ENCODE measurements at places on chromosomes 5 and 9.

DNA sequence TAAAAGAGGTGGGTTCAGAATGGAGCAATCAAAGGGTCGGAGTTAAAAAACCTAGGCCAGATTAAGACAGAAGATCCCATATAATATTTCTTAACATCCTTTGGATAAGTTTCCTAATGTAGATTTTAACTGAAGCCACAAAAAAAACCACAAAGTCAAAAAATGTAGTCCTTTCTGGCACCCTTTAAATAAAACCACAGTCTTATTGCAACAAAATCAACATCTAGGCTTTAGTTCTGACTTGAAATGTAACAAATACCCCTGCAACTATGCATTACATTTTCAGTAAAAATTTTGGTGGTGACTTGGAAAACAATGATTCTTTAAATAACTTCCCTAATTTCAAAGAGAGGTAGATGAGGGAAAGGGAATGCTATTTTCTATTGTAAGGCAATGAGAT, 109.2 kb downstream of the PSAT1 start:
- no peaks in the 10 kb centered on the region for H3K27me3 ChIP-seq
- DNase-seq: peak; percentile 16
- peak overlapping the region; percentile 4 for H3K4me3 ChIP-seq
- 0 out of 2 replicates have a peak overlapping the region, but pooled peaks have one; percentile 3 for H3K27ac ChIP-seq
- H3K36me3 ChIP-seq: no peaks in the 10 kb centered on the region

DNA sequence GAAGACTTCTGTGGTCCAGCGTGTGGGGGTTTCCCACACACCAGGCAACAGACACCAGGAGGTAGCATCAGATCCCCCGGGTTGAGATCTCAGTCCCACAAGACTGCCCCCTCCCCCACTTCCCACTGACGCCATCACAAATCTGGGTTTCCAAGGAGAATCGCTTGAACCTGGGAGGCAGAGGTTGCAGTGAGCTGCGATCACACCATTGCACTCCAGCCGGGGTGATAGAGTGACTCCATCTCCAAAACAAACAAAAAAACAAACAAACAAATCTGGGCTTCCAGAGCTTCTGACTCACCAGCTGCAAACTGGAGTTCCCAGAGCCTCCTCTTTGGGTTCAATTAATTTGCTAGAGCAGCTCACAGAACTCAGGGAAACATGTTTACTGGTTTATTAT, 4.7 kb upstream of the GBGT1 start:
- H3K27me3 ChIP-seq: peaks cover 1% of the 10 kb centered on the region
- DNase-seq: no peak
- no peak overlapping the region for H3K27ac ChIP-seq
- H3K4me3 ChIP-seq: no peak overlapping the region

- H3K36me3 ChIP-seq: peaks cover 10% of the 10 kb centered on the region
- H3K4me3 ChIP-seq: no peak overlapping the region
- peaks cover 3% of the 10 kb centered on the region for H3K4me1 ChIP-seq
- H3K27ac ChIP-seq: no peak overlapping the region
Measured at GRCh38 chr5:57069115-57069835, 104.6 kb upstream of the GPBP1 start.

- no peak overlapping the region for H3K27ac ChIP-seq
- no peaks in the 10 kb centered on the region for H3K36me3 ChIP-seq
- H3K4me1 ChIP-seq: no peaks in the 10 kb centered on the region
- H3K4me3 ChIP-seq: peak overlapping the region; percentile 50
- no peaks in the 10 kb centered on the region for H3K27me3 ChIP-seq
Measured at GRCh38 chr5:179166886-179167841, 107.0 kb downstream of the ZNF354C start.

DNA sequence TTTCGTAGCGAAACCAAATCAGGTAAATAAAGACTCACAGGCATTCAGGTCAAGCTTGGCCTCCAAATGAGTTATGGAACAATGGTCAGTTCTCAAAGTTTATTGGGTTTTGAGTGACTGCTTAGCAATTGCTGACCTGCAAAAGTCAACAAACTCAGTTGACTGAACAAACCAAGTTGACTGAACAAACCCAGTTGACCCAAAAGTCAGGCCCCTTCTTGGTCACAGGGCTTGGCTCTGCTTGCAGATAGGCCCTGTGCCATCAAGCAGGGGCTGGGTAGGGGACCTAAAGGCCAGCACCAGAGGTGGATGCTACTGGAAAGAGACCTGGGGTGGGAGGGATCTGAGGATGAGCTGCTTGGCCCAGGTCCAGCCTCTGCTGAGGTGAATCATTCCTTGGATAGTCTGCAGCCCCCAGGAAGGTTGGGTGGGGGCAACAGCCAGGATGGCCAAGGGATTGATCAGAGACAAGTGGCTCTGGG, 64.6 kb downstream of the GADD45G start:
- H3K4me1 ChIP-seq: no peaks in the 10 kb centered on the region
- H3K27me3 ChIP-seq: no peaks in the 10 kb centered on the region
- no peaks in the 10 kb centered on the region for H3K36me3 ChIP-seq
- no peak for DNase-seq
- H3K27ac ChIP-seq: no peak overlapping the region

- H3K4me1 ChIP-seq: peaks cover 13% of the 10 kb centered on the region
- no peak for DNase-seq
- no peaks in the 10 kb centered on the region for H3K36me3 ChIP-seq
- no peak overlapping the region for H3K4me3 ChIP-seq
- no peaks in the 10 kb centered on the region for H3K27me3 ChIP-seq
Measured at GRCh38 chr9:110951805-110952539, 86.3 kb downstream of the LPAR1 start.

GRCh38 chr5:96476654-96477053, 43.6 kb upstream of the PCSK1 start:
- DNase-seq: no peak
- no peak overlapping the region for H3K27ac ChIP-seq
- no peaks in the 10 kb centered on the region for H3K36me3 ChIP-seq
- H3K4me1 ChIP-seq: peaks cover 5% of the 10 kb centered on the region
- H3K27me3 ChIP-seq: no peaks in the 10 kb centered on the region

DNA sequence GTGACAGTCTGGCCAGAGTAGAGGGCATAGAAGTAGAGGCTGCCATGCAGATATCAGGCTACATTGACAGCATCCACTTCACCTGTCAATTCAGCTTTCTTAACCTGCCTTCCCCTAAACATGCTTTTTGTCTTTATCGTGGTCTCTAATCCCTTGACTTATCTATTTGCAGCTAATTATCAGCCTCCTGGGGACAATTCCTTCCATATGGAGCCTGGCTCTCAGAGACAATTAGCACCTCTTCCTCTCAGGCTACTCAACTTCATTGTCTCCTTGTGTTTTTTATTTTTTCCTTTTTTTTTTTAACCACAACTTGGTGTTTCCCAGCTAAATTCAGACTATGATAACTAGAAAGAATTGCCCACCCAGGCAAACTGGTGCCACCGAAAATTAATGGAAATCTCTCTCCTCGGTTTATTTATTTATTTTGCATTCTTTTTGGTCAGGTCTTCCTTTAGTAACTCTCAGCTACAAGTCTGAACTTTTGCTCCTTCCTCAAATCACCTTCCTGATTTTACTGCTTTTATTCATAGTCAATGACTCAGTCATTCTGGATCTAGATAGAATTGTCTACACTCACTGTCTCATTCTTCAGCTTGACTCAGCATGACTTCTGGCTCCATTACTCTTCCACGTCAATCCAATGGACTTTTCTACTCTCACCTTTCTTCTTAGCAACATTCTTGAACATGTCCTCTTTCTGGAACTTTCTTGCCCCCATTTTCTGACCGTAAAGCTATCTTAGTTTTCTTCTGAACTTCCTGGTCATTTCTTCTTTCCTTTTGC, 63.0 kb upstream of the BASP1 start:
- no peak for DNase-seq
- no peaks in the 10 kb centered on the region for H3K27me3 ChIP-seq
- no peak overlapping the region for H3K4me3 ChIP-seq
- peaks cover 12% of the 10 kb centered on the region for H3K4me1 ChIP-seq
- H3K27ac ChIP-seq: no peak overlapping the region

GRCh38 chr9:111298731-111299598, 31.1 kb downstream of the OR2K2 start:
- no peaks in the 10 kb centered on the region for H3K4me1 ChIP-seq
- no peaks in the 10 kb centered on the region for H3K27me3 ChIP-seq
- H3K36me3 ChIP-seq: no peaks in the 10 kb centered on the region

- no peaks in the 10 kb centered on the region for H3K36me3 ChIP-seq
- H3K27ac ChIP-seq: no peak overlapping the region
- no peak overlapping the region for H3K4me3 ChIP-seq
- no peaks in the 10 kb centered on the region for H3K4me1 ChIP-seq
- DNase-seq: no peak
Measured at GRCh38 chr5:17058438-17058837, 122.3 kb upstream of the MYO10 start.

DNA sequence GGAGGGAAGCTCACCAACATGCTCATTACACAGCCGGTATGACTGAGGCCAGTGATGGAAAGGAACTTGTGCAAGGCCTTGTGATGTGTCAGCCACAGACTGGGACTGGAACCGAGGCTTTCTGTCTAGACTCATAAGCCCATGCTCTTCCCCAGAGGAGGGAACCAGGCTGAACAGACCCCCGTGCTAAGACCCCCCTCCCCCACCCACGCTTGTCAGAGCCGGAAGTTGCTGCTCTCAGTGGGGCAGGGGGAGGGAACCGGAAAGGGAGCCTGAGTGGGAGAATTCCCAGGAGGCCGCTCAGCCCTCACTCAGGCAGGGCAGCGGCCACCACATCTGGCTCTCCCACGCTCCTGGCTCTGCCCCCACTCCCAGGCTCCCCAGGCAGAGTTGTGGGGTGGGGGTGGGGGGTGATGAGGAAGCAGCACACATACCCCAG, 4.1 kb upstream of the PDGFRB start:
- DNase-seq: peak; percentile 34
- no peak overlapping the region for H3K4me3 ChIP-seq
- no peaks in the 10 kb centered on the region for H3K36me3 ChIP-seq

- peaks cover 20% of the 10 kb centered on the region for H3K4me1 ChIP-seq
- H3K27ac ChIP-seq: peak overlapping the region; percentile 57
- no peaks in the 10 kb centered on the region for H3K36me3 ChIP-seq
Measured at GRCh38 chr9:127626752-127627493, 14.8 kb downstream of the STXBP1 start.
